ENCODE measurements at places on chromosomes 12 and 14. TPM values are rescaled to one million over a fixed set of nuclear protein-coding genes. Genes with fewer than 3 reads are reported as not detected.

Gene FANCM
- 23.3 TPM for total RNA-seq

Gene SYNDIG1L
- not detected for total RNA-seq

Gene MYF6
- total RNA-seq = 8.6 TPM

Gene HCAR1
- 1.6 TPM for total RNA-seq

Gene GLS2
- 0.79 TPM for total RNA-seq

Gene RXYLT1
- 18.7 TPM for total RNA-seq
